ENCODE measurements at places on chromosomes 3 and 15. TPM values are rescaled to one million over a fixed set of nuclear protein-coding genes. Genes with fewer than 3 reads are reported as not detected.

CPN2 gene
- total RNA-seq = not detected

POC1A gene
- total RNA-seq = 19.0 TPM

TYRO3 gene
- total RNA-seq = 12.7 TPM

SHC4 gene
- total RNA-seq = 0.86 TPM

IRAK2 gene
- total RNA-seq = 23.4 TPM

KIF7 gene
- total RNA-seq = 4.6 TPM

C15orf40 gene
- 44.6 TPM for total RNA-seq

SRGAP3 gene
- total RNA-seq = 0.89 TPM

LARP6 gene
- 81.2 TPM for total RNA-seq

RTP4 gene
- total RNA-seq = not detected

PPARG gene
- 41.7 TPM for total RNA-seq

LRTM1 gene
- total RNA-seq = not detected

BAHD1 gene
- 10.5 TPM for total RNA-seq

IL12A gene
- 1.2 TPM for total RNA-seq

COL6A5 gene
- not detected for total RNA-seq

TNFAIP8L3 gene
- 3.9 TPM for total RNA-seq

TBC1D5 gene
- 15.0 TPM for total RNA-seq

NUDT16 gene
- 6.5 TPM for total RNA-seq

MESP1 gene
- 7.2 TPM for total RNA-seq

LYZL4 gene
- total RNA-seq = not detected

Measured in A549 treated with CpdA at 1 μM for 4 hours (cell line).